Right ventricle myocardium superior (tissue), 1 donor: ENCODE measurements at places on chromosomes 6 and 20.

- no peak for DNase-seq
These were observed 62.6 kb downstream of the RIN2 start for GRCh38 chr20:19820555-19821211.

GRCh38 chr6:30490026-30490876 lies 942 bp downstream of the HLA-E start:
- peak; percentile 80 for DNase-seq

DNA sequence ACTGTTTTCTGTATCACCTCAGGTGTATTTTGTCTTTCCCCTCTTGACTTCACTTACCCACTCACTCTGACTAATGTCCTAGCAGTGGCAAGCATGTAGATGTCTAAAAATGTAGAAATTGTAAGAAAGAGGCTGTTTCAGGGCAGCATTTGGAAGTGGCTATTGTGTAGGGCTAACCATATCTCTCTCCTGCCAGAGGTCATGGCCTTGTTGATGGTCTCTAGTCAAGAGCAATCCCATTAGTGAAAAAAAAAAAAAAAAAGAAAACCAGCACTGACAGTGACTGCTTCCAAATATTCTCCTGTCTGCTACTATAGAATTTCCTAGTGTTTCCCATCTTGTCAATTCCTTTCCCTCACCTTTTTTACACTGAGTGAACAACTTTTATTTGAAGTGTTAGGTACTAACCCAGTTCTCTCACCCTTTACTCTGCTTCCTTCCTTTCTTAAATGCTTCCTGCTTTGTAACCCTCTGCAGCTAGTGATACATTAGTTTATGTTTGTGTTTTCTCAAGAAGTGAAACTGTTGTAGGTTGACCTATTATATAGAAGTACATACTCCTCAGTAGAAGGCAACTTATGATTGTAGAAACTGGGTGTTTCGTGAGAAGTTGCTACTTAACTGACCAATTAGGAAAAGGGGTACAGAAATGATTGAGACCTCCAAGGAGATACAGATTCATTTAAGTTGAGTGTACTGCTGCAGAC lies 174.1 kb upstream of the PTPRK start:
- DNase-seq: no peak

DNA sequence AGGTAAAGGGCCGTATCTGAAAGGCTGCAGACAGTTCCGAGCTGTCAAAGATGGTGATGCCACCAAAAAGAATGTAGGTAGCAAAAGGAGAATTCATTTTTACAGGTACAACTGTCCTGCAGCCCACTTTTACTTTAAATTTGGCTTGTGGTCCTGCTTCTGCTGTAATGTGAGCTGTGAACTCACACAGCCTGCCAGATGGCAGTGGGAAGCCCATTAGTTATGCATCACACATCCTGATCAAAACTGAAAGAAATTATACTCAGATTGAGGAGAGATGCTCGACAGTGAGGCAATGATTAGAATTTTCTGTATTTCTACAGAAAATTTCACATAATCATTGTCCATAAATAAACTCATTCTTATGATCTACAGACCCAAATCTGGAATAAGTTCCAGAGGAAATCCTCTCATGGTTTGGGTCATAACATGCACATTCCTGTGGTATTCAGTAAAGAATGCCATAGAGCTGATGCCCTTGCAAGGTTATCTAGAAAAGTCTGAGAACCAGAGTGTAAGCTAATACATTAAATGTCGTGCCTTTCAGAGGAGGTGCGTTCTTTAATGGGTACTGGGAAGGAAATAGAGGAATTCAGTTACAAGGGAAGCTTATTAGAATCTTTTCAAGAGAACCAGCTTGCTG lies 23.9 kb upstream of the E2F3 start:
- DNase-seq: no peak

GRCh38 chr20:42686057-42686456 lies 503.6 kb downstream of the PTPRT start:
- no peak for DNase-seq

DNA sequence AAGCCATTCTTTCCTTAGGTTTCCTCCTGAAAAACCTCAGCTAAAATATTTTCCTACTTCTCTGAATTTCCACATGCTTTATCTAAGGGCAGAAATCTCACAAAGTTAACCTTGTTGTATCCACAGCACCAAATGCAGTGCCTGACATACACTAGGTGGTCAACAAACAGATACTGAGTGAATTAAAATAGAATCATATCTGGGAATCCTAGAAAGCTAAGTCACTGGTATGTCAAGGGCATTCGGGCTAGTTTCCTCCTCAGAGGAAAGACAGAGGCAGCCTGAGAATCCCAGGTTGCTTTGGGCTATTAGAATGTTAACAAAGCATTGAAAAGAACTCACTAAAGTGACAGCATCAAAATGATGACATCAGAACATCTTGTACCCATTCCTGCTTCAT lies 132.7 kb upstream of the F13A1 start:
- DNase-seq: no peak

DNA sequence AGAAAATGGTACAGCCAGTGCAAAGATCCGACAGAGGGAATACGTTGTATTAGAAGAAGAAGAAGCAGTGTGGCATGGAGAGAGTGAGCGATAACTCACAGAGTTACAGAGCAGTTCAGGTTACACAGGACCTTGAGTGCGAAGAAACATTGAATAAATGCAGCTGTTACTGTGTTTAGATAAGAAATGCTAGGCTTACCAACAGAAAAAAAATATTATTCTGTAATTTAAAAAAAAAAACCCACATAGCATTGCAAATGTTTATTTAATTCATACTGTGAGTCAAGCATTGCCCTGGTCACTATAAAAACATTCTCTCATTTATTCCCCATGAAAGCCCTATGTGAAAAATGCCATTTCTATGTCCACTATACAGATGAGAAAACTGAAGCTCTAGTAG lies 373.4 kb upstream of the EPHA7 start:
- DNase-seq: no peak

- no peak for DNase-seq
These were observed 473.0 kb downstream of the BCKDHB start for GRCh38 chr6:80579391-80580023.

GRCh38 chr6:160226118-160226591 lies 32.5 kb downstream of the SLC22A2 start:
- no peak for DNase-seq

- DNase-seq: no peak
These were observed 166.0 kb downstream of the VEGFA start for GRCh38 chr6:43935921-43936439.

DNA sequence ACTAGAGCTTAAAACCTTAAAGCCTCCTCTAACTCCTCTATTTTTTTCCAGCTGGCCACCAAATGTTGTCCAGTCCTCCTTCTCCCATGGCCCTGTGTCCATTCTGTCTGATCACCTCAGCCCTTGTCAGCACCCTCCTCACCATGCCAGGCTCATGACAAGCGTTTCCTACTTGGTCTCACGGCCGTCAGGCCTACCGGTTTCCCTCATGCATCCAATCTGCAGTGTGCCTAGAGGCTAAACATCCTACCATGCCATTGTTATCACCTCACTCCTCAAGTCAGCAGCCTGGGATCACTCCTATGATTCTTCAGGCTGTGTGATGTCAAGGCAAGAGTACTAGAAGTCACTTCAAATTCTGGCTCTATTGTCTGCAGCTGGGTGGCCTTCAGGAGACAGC lies 9.6 kb upstream of the TJAP1 start:
- DNase-seq: no peak

- DNase-seq: no peak
These were observed 43.3 kb upstream of the CTAGE9 start for GRCh38 chr6:131754088-131754487.

- DNase-seq: no peak
These were observed 261.2 kb upstream of the PLCB4 start for GRCh38 chr20:8807480-8808201.

DNA sequence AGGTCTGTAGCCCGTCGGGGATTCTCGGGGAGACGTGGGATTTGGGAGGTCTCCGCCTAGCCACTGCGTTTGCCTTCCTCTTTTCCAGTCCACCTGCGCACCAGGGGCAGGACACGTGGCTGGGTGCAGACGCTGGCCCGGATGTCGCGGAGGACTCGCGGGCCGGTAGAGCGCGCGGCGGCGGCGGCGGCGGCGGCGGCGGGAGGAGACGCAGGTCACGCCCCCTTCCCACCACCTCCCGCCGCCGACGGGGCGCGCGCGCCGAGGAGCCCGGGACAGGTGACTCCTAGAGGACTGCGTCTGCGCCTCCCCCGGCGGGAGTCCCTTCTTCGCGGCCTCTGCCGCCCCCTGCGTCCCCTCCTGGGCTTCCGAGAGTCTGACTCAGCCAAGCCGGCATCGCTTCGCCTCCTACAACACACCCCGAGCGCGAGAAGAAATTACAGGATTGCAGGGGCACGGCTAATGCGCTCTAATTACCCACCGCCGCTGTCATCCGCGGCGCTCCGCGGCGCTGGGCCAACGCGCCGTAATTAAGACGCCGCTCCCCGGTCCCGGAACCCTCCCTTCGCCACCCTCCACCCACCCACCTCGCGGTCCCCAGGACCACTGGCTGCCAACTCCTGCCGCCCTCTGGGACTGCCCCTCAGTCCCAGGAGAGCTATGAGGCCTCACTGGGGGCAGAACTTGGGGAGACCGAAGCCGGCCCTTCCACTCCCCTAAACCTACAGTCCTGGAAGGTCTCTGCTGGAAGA lies 124.5 kb downstream of the MRPL14 start:
- peak; percentile 63 for DNase-seq

DNA sequence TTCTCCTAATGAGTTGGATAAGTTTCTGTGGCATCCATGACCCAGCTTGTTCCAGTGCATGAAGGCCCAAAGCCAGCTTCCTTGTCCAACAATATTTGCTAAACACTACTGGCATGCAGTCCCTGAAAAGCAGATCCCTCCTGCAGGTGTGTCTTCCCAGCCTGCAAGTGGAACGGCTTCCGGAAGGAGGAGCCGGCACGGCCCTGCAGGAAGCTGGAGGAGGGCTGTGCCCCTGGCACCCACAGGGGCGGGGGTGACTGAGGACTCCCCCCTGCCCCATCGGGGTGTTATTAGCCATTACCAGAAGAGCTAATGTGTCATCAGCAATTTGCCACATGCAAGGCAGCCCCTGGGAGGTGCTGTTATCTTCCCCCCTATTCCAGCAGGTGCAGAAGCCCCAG lies 27.4 kb downstream of the NPEPL1 start:
- peak; percentile 11 for DNase-seq

- no peak for DNase-seq
These were observed 8.5 kb downstream of the PYGB start for GRCh38 chr20:25256226-25256859.

- no peak for DNase-seq
These were observed 172.3 kb upstream of the HDDC2 start for GRCh38 chr6:125474061-125474460.

DNA sequence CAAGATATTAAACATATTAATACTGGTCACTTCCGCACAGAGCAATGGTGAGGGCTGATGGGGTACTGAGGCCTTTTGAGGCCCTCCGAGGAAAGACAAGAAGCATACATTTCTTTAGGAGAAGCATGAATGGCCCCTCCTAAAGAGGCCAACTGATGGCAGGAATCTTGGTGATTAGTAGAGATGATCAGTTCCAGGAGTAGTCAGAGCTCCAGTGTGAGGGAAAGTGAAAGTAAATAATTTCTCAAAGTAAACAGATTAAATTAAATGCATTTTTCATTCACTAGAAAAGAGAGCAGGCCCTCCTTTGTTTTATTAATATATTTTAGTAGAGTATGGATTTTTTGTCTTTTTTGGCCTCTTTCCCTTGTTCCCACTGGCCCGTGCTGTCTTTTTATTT lies 38.2 kb downstream of the NOX3 start:
- no peak for DNase-seq
